ENCODE measurements at places on chromosomes 11 and 22.

- no peak for DNase-seq
Observed at GRCh38 chr11:71406681-71407080, 41.5 kb downstream of the DHCR7 start.

GRCh38 chr11:15941206-15941770 is 415.1 kb downstream of the SOX6 start:
- peak; percentile 30 for DNase-seq

DNA sequence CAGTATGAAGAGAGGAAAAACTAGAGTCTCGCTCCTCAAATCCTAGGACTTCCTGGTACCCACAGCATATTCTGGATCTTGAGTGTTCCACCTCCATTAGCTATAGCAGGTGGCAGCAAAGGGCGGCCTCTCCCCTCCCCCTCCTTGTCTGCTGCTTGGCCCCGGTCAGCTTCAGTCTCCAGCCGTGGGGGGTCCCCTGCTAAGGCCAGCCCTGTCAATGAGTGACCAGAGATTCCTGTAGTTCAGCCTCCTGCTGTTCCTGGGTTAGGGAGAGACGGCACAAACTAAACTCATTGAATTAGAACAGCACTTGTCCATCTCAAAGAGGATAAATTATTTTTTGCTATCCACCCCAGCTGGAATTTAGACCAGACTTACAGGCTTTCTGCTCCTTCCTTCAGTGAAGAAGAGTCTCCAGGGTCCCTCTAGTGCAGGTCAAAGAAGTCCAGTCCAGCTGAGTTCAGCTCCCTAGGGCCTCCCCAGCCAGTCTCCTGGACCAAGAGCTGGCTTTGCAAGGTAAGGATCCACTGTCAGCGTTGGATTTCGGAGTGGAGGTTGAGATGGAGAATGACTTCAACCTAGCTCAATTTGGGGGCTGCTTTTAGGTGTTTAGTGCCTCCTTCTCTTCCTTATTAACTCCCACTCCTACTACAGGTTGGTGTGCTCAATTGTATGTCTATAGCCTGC is 1.1 kb upstream of the PHLDB1 start:
- DNase-seq = no peak

DNA sequence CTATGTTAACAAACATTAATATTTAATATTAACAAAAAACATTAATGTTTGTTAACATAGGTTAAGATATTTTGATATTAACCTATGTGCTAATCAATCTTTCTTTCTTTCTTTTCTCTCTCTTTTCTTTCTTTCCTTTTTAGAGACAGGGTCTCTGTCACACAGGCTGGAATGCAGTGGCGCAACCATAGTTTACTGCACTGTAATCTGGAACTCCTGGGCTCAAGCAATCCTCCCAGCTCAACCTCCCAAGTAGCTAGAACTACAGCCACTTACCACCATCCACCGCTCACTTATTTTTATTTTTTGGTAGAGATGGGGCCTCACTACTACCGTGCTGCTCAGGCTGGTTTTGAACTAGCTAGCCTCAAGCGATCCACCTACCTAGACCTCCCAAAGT is 13.2 kb downstream of the SIK3 start:
- no peak for DNase-seq

- DNase-seq = no peak
Observed at GRCh38 chr22:45296628-45297297, 12.0 kb downstream of the UPK3A start.

DNA sequence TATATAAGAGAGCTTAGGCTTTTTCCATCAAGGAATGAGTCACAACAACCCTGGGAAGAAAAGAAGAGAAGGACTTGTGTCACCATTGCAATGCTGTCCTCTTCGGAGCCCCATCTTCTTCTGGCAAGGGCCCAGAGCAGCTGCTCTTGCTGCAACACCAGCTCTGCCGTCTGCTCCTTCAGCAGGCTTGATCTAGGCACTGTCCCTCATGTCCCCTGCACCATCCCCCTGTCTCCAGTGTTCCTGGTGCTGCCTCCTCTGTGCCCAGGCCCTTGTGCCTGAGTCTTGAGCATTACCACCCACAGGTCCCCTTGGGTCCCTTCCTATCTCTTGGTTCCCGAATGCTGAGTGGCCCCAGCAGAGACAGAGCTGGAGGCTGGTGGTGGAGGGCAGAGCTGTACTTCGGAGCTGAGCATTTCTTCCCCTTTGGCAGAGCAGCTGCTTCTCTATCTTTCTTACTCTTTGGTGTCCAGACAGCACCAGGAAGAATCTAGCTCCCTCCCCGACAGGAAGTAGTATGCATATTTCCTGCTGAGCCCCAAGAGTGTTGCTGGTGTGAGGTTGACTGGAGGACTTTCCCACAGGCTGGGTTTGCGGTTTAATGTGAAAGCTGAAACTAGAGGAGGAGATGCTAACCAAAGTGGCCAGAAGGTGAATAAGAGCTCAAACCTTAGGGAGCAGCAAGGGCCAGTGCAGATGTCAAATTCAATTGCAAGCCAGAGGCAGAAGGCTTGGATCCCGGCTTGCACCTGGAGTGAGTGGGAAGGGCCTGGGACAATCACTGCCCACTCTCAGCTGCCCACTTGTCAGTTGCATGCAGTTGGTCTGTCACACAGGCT is 27.8 kb downstream of the WEE1 start:
- no peak for DNase-seq

DNA sequence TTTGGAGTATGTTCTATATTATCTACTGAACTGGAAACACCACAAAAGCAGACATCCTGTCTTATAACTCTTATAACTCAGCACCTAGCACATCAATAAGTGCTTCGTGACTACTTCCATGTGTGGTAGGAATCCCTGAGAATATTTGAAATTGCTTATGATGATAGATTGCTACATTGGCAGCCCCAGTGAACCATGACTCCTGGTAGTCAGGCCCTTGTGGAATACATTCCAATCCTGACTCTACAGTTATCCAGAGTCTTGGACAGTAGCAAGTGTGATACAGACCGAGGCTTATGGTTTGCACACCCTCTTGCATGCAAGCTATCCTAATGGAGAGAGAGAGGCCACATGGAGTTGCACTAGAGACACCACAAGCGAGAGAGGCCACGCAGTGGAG is 59.5 kb upstream of the PHF21A start:
- no peak for DNase-seq

GRCh38 chr22:41939981-41940831 is 6.7 kb downstream of the CENPM start:
- no peak for DNase-seq

DNA sequence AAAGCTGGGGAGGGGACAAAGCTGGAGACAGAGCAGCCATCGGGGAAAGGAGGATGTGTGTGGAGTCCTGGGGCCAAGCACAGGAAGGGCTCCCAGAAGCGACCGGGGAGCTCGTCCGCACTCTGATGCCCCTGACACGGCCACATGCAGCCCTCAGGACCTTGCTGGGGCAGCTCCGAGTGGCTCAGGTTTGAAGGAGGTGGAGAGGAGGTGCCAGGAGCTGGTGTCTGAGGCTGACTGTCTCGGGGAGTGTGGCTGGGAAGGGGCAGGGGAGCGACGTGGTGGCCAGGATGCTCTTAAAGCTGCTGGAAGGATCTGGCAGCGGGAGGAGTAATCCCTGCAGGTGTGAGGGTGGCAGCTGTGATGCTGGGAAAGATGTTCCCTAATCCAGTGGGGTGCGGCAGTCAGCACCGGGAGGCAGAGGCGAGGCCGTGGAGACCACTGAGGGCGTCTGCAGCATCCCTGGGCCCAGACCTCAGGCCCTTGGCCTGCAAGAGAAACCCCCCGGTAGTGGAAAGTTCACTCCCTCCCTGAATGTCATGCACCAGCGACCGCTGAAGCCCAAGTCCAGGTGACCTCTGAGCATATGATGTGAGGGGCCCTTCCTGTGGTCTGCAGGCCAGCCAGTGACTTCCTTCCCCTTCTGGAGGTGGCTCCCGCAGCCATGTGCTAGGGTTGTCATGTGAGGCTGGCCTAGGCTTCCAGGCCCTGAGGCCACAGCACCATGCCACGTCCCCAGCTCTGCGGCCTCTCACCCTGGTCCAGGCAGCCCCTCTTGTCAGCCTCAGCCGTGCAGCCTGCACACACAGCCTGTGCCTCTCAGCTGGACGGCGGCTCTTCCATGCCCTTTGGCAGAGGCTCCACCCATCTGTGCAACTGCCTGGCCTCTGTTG is 17.2 kb upstream of the CTSD start:
- DNase-seq = no peak

DNA sequence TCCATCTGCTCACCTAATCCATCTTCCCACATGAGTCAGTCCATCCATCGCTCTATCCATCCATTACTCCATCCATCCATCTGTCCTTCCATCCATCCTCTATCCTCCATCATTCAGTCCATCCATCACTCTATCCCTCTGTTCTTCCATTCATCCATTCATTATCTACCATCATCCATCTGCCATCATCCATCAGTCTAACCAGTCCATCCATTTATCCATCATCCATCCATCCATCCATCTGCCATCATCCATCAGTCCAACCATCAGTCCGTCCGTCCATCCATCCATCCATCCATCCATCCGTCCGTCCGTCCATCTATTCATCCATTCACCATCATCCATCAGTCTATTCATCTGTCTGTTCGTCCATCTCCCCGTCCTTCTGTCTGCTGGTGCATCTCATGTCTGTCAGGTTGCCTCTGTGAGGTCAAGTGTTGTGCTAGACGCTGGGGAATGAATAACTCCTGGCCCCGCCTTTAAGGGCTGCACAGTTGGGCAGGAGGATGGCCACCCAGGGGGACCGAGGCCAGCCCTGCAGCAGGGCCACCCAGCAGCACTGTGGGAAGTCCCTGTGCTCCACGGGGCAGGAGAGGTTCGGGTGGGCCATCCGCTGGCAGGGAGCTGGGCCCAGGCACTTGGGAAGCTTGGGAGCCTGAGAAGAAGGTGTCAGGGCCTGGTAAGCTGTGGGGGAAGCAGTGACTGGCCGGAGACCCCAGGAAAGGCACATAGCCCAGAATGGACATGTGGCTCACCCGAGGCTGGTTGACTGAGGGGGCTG is 137.1 kb downstream of the CTTN start:
- DNase-seq = no peak

GRCh38 chr11:18361154-18361553 is 33.2 kb upstream of the LDHA start:
- no peak for DNase-seq

GRCh38 chr11:34364102-34364501 is 6.3 kb upstream of the ABTB2 start:
- DNase-seq = no peak

DNA sequence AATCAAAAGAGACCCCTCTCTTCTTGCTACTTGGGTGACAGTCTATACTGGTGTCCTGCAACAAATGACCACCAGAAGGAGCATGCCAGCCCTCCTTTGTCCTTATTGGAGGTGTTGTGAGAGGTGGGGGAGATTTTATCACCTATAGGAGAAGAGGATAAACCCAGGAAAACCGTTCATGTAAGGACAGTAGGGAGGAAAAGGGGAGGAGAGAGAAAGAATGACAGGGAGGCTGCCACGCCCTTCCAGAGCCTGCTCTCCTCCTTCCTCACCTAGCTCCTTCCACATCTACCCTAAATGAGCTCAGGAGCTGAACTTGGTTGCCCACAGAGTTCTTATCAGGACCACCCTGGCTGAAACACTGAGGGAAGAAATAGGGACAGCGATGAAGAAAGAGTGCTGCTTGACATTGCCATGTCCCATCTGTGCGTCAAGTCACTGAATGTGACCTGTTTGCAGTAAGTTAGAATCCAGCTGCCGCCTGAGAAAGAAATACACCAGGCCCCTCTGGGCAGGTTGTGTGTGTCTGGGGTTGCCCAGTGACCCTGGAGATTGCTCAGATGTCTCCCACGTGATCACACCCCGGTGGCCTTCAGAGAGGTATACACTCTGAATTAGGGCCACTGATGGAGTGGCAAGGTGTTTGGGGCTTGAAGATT is 40.4 kb upstream of the ETS1 start:
- DNase-seq = no peak

- peak; percentile 22 for DNase-seq
Observed at GRCh38 chr11:109423466-109424190, 1.6 kb downstream of the C11orf87 start.

DNA sequence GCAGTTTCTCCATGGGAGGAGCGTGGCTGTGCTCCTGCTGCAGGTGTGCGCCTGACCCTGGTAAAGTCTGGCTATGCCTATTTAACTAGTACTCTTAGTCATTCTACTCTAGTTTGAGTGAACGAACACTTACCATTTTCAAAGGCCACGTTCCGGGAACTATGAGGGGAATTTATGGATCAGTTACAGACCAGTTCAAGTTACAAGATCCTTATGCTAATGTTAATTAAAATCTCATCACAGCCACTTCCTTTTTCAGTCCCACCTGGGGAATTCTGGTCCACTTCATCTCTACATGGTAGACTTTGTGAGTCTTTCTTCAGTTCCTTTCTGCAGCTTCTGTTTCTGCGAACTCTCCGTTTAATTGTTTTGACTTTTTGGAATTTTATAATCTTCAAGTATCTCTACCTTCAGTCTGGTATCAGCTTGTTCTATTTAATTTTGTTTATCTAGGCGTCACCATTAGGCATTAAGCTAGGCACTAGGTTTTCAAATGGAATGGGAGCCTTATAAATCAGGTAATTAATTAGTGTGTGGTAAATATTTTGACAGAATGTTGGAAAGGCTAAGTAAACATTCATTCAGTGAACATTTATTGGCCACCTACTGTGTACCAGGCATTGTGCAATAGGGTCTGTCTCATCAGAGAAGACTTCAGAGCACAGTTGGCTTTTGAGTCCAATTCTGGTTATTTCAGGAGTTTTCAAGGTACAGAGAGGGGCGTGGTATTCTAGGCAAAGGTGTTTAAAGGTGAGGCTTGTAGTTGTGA is 78.9 kb downstream of the GRK3 start:
- DNase-seq = no peak

- no peak for DNase-seq
Observed at GRCh38 chr11:134574947-134575346, 162.9 kb upstream of the B3GAT1 start.
